Inflammatory macrophage treated with lipopolysaccharide for 4 hours (primary cell): ENCODE measurements at places on chromosomes 11 and 22.

DNA sequence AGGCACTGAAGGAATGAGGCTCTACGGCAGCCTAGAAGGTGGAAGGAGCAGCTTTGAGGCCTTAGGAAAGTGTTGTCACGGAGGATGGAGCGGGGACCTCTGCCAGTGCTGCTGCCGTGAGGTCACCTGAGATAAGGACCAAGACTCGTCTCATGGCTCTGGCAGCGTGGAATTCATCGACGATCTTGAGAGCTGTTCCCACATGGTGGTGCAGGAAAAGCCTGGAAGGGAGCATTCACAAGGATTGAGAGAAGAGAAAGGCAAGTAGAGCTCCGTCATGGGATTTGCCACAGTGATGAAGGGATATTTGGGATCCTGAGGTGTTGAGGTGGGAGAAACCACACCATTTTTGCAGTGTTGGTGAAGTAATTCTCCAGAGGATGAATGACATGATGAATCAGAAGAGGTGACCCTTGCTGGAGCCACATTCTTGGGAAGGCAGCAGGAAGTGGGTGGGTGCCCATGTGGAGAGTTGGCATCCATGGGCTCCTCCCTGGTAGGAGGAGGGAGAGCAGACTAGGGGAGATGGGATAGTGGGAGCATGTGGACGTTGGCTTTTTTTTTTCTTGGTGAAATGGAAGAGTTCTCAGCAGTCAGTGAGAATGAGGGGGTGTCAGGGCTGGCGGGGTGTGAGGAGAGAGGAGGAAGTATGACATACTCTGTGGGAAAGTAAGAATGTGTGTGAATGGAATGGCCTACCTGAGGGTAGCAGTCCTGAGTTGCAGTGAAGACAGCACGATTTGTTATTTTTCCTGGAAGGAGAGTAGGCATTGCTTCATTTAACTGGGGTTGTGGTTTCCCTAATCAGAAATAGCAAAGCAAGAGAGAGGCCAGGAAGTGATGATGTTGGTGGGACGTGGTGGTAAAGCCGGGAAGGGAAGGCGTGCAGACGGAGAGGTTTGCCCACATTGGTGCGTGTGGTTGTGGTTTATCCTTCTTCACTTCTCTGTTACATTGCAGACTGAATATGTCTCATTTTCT, 11.1 kb downstream of the PPP6R3 start:
- peak; percentile 62 for DNase-seq

DNA sequence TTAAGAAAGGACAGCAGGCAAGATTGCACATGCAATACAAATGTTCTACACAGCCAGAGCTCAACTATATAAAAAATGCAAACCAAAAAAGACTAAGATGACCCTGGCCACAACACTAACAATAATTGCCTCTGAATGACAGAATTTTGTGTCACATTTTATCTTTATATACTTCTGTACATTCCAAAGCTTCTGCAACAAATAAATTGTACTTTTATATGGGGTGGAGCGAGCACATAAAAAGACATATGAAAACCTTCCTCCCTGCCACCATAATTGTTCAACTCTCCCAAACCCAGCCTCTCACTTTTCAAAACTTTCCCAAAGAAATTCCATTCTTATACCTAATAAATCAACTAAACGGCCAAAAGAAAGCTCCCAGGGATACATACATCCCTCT, 10.7 kb downstream of the BUD13 start:
- no peak for DNase-seq

DNA sequence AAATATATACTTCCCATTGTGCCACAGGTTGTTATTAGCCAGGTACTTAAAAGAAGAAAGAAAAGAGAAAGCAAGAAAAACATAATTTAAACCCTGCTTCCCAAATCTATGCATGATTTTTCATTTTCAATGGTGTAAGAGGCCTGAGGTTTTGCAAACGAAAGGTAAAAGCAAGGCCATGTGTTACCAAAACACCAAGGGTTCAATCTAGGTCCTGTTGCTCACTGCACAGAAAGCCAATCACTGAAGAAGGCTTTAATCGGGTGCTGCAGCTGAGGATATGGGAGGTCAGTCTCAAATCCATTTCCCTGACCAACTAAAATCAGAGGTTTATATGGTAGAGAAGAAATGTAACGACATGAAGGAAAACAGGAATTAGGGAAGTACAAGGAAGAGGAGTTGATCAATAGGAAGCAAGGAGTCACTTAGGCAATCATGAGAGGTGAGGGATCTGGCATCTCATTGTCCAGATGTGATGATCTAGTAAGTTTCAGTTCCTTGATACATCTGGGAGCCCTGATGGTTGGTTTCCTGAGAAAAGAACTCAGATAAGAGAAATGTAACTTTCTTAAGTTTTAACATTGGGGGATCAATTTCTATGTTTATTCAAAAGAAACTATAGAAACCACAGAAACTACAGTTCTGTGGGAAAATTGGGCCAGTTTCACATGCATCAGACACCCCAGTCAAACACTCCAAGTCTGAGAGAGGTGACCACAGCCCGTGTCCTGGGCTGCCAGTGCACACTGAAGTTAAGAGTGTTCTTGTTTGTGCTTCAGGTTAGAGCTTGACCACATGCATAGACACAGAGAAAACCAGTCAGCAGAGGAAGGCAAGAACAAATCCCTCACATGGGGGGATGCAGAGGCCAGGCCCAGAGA, 18.1 kb upstream of the DKK3 start:
- peak; percentile 23 for DNase-seq

GRCh38 chr22:28029201-28029948, 110.3 kb upstream of the PITPNB start:
- no peak for DNase-seq

GRCh38 chr22:38941488-38941987, 15.9 kb upstream of the APOBEC3A start:
- peak; percentile 100 for DNase-seq

DNA sequence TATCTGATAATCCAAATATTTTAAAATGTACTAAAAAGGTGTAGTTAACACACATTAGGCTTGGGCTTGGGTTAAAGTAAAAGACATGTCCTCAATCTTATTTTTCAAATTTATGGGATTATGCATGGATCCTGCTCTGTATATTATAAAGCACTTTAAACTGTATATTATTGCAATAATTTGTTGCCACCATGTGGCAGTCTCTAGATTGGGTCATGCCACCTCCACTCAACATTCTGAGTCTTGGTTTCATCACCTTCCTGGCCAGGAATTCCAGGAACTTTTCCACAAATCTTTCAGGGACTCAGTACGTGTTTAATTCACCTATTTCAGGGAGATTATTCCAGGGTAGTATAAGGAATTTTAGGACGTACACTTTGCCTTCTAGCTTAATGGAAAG, 695.5 kb downstream of the FAM181B start:
- DNase-seq, result no peak
